ENCODE measurements at places on chromosomes 16 and 17.

DNA sequence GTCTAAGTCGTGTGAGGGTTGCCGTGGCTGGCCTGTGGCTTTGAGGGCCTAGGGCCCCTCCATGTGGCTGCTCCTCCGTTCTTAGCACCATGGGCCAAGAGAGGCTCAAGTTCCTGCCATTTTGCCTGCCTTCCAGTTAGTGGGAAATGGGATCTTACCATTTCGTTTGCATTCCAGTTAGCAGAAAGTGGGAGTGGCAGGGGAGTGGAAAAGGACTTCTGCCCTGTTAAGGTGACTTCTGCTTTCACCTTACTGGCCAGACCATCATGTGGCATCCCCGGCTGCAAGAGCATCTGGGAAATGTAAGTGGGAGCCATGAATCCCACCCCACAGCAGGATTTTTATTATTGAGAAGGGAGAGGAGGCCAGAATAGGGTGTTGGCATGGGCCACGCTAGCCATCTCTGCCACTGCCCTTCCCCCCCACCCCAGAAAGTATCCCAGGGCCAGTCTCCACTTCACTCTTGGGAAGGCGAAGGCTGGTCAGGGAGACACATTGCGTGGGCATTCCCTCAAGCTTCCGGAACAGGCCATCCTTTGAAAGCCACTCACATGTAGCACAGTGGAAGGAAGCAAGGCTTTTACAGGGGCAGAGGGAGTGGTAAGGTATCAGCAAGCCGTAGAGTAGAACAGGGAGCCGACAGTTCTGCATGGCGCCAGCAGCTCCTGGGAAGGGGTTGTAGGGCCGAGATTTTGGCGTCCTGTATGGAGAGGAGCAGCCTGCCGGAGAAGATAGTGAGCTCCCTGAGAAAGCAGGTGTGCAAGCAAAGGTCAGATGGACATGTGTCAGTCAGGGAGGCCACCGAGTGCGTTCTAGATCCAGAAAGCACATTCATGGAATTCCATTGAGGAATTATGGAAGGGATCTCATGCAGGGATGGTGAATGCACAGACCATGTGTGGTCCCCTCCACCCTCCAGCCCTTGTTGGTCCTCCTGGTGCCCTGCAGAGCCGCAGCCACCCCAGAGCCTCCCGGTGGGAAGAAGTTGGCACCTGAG is 33.4 kb downstream of the CMIP start:
- no peak for DNase-seq

DNA sequence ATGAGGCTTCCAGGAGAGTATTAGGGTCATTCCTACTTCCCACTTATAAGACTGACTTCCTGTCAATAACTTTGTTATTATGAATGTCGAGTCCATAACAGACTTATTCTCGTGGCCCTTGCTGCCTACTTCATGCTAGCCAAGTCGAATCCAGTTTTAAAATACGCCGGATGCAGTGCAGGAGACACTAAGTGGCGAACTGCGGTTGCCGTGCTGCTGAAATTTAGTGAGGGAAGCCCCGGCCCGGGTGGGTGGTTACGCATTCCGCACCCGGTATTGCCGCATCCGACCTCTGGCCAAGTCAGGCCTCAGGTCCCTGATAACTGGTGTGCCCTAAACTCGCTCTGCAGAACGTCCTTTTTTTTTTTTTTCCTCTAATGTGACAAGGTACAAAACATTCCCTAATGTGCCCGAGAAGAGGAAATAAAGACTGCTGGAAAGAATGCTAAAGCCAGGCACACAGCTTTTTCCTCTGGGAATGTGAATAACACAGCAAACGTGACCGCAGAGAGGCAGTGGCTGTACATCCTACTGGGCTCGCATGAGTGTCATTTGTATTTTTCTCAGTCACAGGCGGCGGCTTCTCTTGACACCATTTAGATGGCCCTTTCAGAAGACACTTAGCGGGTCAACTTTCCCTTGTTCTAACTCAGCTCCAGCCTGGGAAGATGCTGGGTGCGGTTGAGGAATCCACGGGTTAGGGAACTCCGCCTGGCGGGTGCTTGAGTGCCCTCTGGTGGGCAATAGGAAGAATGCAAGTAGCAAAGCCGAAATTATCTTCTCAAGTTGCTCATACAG is 7.1 kb upstream of the AKTIP start:
- DNase-seq, result peak; percentile 66

DNA sequence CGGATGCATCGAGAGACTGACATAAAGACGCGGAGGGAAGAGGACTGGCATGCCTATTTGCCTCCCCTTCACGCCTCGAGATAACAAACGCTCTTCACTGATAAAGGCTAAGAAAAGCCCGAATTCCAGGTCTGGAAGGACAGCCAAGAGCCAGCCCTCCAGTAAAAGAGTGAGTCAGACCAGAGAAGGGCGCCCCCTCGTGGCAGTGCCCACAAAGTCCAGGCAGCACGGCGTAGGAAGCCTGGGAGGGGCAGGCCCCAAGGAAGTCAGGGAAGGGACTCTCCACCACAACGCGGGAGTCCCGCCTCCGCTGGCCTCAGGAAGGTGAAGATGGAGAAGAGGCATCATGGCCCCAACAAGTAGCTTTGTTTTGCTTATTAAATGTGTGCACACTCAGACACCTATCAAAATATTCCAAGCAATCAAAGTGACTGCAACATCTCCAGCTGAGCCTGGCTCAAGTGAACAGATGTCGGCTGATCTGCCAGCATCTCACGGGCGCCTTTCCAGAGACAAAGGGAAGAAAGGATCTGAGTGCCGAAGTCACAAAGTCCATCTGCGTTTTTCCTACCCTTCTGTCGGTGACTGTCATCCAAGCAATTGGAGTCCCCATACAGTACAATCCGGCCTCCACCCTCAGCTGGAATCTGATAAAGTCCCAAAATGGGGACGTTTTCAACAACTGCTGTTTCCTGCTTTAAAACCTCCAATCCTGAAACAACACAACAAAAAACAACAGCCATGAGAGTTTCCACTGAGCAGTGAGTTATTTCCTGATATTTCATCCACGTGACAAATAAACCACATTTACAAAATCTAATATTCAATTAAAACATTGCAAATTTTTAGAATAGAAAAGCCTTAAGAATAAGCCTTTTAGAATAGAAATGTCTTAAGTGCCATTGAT is 20.4 kb upstream of the SLC38A8 start:
- DNase-seq, result peak; percentile 69

GRCh38 chr17:65656390-65657250 is 95.2 kb upstream of the AXIN2 start:
- no peak for DNase-seq

DNA sequence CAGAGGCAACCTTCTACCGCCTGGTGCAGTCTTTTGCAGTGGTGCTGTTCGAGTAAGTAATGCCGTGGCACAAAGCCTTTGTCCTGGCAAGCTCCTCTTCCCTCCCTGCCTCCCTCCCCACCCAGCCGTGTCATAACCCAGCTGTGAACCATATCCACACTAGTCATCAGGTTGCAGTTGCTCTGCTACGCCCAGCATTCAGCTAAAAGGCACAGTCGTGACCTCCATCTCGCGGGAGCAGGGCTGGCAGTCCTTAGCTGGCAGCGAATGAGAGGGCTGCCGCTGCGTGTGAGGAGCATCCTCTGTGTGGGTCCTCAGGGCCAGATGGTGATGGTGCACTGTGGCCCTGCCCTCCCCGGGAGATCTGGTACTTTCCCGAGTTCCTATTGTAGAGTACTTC is 39.3 kb downstream of the CIBAR2 start:
- peak; percentile 88 for DNase-seq
